ENCODE measurements at places on chromosomes 11 and 22. TPM values are rescaled to one million over a fixed set of nuclear protein-coding genes. Genes with fewer than 3 reads are reported as not detected.

POTEH gene
- total RNA-seq, result not detected

PANX3 gene
- total RNA-seq, result not detected

PNPLA3 gene
- 0.45 TPM for total RNA-seq

LDLRAD3 gene
- 0.09 TPM for total RNA-seq

IL10RA gene
- total RNA-seq, result 304 TPM

SEC14L6 gene
- 0.08 TPM for total RNA-seq

OR10A2 gene
- not detected for total RNA-seq

TNNI2 gene
- total RNA-seq, result not detected

TAGLN gene
- total RNA-seq, result 6.2 TPM

ANKRD49 gene
- total RNA-seq, result 37.0 TPM

VWA5A gene
- total RNA-seq, result 6.9 TPM

PGA5 gene
- not detected for total RNA-seq

OTOG gene
- total RNA-seq, result not detected

GVQW3 gene
- 4.5 TPM for total RNA-seq

RTN4RL2 gene
- 1.6 TPM for total RNA-seq

KRTAP5-10 gene
- not detected for total RNA-seq

CARD18 gene
- total RNA-seq, result not detected

RGL4 gene
- 24.9 TPM for total RNA-seq

ART1 gene
- not detected for total RNA-seq

DEUP1 gene
- not detected for total RNA-seq

ZP1 gene
- 0.44 TPM for total RNA-seq

CNGA4 gene
- 0.20 TPM for total RNA-seq

RASGRP2 gene
- total RNA-seq, result 162 TPM

OR9G4 gene
- total RNA-seq, result not detected

SYT12 gene
- not detected for total RNA-seq

GPHA2 gene
- not detected for total RNA-seq

PHLDA2 gene
- total RNA-seq, result 0.55 TPM

RIMBP3C gene
- total RNA-seq, result 1.1 TPM

SLC5A12 gene
- total RNA-seq, result not detected

FBLN1 gene
- not detected for total RNA-seq
